Osteocyte (in vitro differentiated cells): ENCODE measurements at places on chromosomes 1 and 21. TPM values are rescaled to one million over a fixed set of nuclear protein-coding genes. Genes with fewer than 3 reads are reported as not detected.

Gene ARID1A
- total RNA-seq, result 70.0 and 78.7 TPM in 2 replicates

Gene EPHA8
- total RNA-seq, result 0.51 and 0.55 TPM in 2 replicates

Gene SEC22B
- total RNA-seq, result 40.0 and 40.8 TPM in 2 replicates

Gene LIN9
- total RNA-seq, result 2.7 and 4.2 TPM in 2 replicates

Gene FAM131C
- total RNA-seq, result 0.73 and 1.2 TPM in 2 replicates

Gene GSTM5
- not detected in 2 replicates for total RNA-seq

Gene HPDL
- 0.35 TPM in 1 of 2 replicates, not detected in the other for total RNA-seq

Gene LHX8
- total RNA-seq, result not detected in 2 replicates

- H3K4me1 ChIP-seq, result peaks cover 30% of the 10 kb centered on the region
- H3K27ac ChIP-seq, result no peak overlapping the region
- no peaks in the 10 kb centered on the region for H3K27me3 ChIP-seq
- H3K36me3 ChIP-seq, result peaks cover 8% of the 10 kb centered on the region
- DNase-seq, result no peak
- no peak overlapping the region for H3K4me3 ChIP-seq
Observed at GRCh38 chr1:43849670-43850069, 83.9 kb upstream of the ARTN start.

- no peaks in the 10 kb centered on the region for H3K27me3 ChIP-seq
- DNase-seq, result no peak
- H3K36me3 ChIP-seq, result no peaks in the 10 kb centered on the region
Observed at GRCh38 chr21:28342212-28342810, 650.4 kb downstream of the LTN1 start.

DNA sequence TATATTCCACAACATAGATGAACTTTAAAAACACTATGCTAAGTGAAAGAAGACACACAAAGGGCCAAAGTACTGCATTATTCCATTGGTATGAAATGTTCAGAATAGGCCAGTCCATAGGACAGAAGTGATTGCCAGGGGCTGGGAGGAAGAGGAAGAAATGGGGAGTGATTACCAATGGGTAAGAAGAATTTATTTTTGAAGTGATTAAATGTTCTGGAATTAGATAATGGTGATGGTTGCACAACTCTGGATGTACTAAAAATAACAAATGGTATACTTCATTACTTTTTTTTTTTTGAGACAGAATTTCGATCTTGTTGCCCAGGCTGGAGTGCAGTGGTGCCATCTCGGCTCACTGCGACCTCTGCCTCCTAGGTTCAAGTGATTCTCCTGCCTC is 61.7 kb downstream of the CHD5 start:
- H3K4me3 ChIP-seq, result no peak overlapping the region
- no peak for DNase-seq
- H3K4me1 ChIP-seq, result peaks cover 9% of the 10 kb centered on the region
- no peak overlapping the region for H3K27ac ChIP-seq
- no peaks in the 10 kb centered on the region for H3K36me3 ChIP-seq

- H3K36me3 ChIP-seq, result no peaks in the 10 kb centered on the region
- H3K27ac ChIP-seq, result no peak overlapping the region
Observed at GRCh38 chr1:111961016-111961415, 28.5 kb downstream of the KCND3 start.

GRCh38 chr1:40944326-40944725 is 35.2 kb upstream of the CTPS1 start:
- H3K27me3 ChIP-seq, result no peaks in the 10 kb centered on the region
- H3K4me1 ChIP-seq, result peaks cover 47% of the 10 kb centered on the region
- no peak for DNase-seq
- peak overlapping the region; percentile 98 for H3K27ac ChIP-seq

DNA sequence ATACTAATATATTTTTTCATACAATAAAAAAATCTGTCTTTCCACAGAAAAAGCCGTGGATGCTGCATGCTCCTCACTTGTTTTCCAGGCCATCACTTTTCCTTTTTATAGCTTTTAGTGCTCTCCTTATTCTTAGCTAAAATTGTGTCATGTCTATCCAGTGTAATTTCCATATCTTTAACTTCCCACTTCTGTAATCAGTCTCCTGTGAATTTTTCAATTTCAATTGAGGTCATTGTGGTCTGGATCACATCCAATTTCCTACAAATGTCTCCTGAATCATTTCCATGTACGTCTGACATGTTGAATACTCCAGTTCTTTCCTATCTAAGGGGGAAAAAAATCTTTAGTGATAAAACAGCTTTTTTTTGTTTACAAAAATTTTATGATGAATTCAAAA is 838.2 kb upstream of the B3GALT2 start:
- H3K27ac ChIP-seq, result no peak overlapping the region
- H3K4me3 ChIP-seq, result no peak overlapping the region
- H3K4me1 ChIP-seq, result peaks cover 4% of the 10 kb centered on the region
- no peaks in the 10 kb centered on the region for H3K36me3 ChIP-seq

DNA sequence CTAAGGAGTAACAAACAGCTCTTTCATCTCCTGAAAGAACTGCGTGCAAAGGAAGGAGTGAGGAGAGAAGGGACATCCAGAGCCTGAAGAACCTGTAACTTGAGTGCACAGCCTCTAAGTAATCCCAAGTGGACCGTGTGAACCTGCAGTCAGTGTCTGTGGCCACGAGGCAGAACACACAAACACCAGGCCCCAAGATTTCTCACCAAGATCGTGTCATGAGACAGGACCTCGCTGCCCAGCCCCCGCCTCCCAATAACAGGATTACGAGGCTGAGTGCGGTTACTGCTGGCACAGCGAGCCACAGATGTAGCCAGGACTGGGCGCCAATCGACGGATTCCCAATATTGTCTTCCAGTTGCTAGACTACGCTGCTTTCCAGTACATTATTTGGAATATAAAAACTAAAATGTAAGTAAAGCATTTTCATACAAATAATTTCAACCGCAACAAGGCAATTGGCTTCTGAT is 101.3 kb upstream of the SLC25A33 start:
- no peak for DNase-seq
- H3K4me1 ChIP-seq, result peaks cover 59% of the 10 kb centered on the region
- peak overlapping the region; percentile 74 for H3K27ac ChIP-seq
- no peak overlapping the region for H3K4me3 ChIP-seq

GRCh38 chr1:44268054-44268453 is 54.8 kb downstream of the DMAP1 start:
- no peaks in the 10 kb centered on the region for H3K4me1 ChIP-seq
- peaks cover 3% of the 10 kb centered on the region for H3K36me3 ChIP-seq
- no peak overlapping the region for H3K4me3 ChIP-seq
- no peak overlapping the region for H3K27ac ChIP-seq
- DNase-seq, result no peak
- H3K27me3 ChIP-seq, result no peaks in the 10 kb centered on the region

GRCh38 chr1:82391712-82392111 is 591.0 kb downstream of the ADGRL2 start:
- H3K36me3 ChIP-seq, result no peaks in the 10 kb centered on the region
- H3K27ac ChIP-seq, result no peak overlapping the region
- DNase-seq, result no peak
- no peak overlapping the region for H3K4me3 ChIP-seq

GRCh38 chr1:211613108-211613947 is 34.4 kb upstream of the SLC30A1 start:
- H3K36me3 ChIP-seq, result no peaks in the 10 kb centered on the region
- DNase-seq, result peak; percentile 90
- H3K4me1 ChIP-seq, result peaks cover 22% of the 10 kb centered on the region
- H3K4me3 ChIP-seq, result no peak overlapping the region
- H3K27ac ChIP-seq, result peak overlapping the region; percentile 92

DNA sequence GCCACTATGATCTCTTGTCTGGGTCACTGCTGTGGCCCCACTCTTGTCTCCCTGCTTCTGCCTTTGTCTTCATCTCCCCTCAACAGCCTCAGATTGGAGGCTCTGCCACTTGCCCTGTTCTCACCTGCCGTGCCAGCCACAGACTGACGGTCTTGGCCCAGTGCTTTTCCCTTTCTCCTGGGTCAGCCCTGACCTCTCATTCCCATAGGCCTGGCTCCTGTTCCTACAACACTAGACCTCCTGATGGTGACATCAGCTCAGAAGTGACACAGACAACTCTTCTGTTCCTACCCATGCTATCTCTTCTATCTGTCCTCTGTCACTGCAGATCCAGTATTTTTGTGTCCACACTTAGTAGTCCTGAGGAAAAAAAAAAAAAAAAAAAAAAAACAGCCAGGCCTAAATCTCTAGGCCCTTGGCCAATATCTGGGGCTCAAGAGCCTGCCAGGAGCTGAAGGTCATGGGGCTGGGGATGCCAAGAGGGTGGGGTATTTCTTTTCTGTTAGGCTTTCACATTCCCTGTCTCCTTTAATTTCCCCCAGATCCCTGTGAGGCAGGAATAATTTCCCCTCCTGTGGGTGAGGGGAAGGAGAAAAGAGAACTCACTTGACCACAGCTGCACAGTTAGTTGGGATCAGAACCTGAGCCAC is 42.0 kb upstream of the FOXO6 start:
- no peaks in the 10 kb centered on the region for H3K27me3 ChIP-seq
- H3K4me3 ChIP-seq, result no peak overlapping the region
- no peak for DNase-seq
- peaks cover 24% of the 10 kb centered on the region for H3K4me1 ChIP-seq

DNA sequence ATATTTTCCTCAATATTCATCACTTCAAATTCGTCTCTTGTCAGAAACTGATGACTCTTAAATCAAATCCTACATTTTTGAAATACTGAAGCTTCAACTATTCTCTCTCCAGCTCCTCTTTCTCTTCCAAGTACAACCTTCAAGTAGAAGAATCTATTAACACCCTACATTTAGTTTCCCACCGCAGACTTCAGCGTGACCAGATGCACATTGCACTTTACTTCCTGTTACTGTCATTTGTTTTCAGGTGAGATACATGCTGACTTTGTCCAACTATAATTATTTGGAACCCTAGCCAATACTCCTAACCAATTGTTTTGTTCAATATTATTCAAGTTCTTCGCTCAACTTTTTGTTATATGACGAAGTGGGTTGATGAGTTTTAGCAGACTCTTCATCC is 116.0 kb downstream of the MRPL39 start:
- H3K4me3 ChIP-seq, result no peak overlapping the region
- H3K36me3 ChIP-seq, result no peaks in the 10 kb centered on the region
- no peaks in the 10 kb centered on the region for H3K27me3 ChIP-seq
- DNase-seq, result no peak
- peaks cover 3% of the 10 kb centered on the region for H3K4me1 ChIP-seq
- no peak overlapping the region for H3K27ac ChIP-seq

DNA sequence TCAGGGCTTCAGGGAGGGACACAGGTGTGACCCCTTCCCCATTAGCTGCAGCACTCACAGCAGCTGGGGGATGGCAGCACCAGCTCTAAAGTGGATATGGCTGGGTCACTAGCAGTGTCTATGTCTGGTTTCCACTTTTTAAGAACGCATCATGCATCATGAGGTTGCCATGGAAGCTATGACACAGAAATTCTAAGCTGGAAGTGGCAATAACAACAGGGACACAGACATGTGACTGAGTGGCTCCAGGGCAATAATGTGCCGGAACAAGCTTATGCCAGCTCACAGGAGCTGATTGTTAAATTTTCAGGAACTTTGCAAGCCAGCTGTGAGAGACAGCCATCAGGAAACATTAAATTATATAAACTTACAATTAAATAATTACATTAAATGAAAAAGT is 51.2 kb upstream of the NFASC start:
- no peak overlapping the region for H3K27ac ChIP-seq
- no peaks in the 10 kb centered on the region for H3K4me1 ChIP-seq
- DNase-seq, result no peak
- no peak overlapping the region for H3K4me3 ChIP-seq
- no peaks in the 10 kb centered on the region for H3K36me3 ChIP-seq
- H3K27me3 ChIP-seq, result peaks cover 11% of the 10 kb centered on the region

GRCh38 chr21:44263221-44263760 is 1.6 kb upstream of the DNMT3L start:
- H3K36me3 ChIP-seq, result no peaks in the 10 kb centered on the region
- no peak overlapping the region for H3K27ac ChIP-seq
- no peak for DNase-seq
- H3K27me3 ChIP-seq, result peaks cover 6% of the 10 kb centered on the region

DNA sequence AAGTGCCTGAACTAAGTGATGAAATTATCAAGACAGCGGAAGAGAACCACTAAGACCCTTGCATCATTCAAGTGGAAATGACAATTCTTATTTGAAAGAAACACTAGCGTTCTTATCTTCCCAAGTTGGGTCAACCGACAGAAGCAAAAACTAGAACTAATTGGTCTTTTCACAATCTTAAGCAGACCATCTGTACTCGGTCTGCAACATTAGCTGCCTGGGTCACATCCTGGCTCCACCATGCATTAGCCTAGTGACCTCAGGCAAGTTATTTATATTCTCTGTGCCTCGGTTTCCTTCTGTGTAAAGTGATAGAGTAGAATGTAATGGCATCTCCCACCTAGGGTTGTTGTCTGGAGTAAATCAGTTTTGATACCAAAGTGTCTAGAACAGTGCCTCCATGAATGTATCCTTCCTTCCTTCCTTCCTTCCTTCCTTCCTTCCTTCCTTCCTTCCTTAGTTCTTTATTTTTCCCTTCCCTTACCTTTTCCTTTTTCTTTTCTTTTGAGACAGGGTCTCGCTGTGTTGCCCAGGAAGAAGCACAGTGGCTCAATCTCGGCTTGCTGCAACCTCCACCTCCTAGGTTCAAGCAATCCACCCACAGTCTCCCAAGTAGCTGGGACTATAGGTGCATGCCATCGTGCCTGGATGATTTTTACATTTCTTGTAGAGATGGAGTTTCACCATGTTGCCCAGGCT is 6.0 kb downstream of the COLGALT2 start:
- peaks cover 20% of the 10 kb centered on the region for H3K27me3 ChIP-seq
- H3K4me3 ChIP-seq, result no peak overlapping the region
- peaks cover 9% of the 10 kb centered on the region for H3K4me1 ChIP-seq

GRCh38 chr1:217482356-217483102 is 148.4 kb downstream of the GPATCH2 start:
- peaks cover 24% of the 10 kb centered on the region for H3K36me3 ChIP-seq
- no peak overlapping the region for H3K4me3 ChIP-seq
- DNase-seq, result no peak
- no peaks in the 10 kb centered on the region for H3K4me1 ChIP-seq
